Naive thymus-derived CD8-positive, alpha-beta T cell (primary cell): ENCODE measurements at places on chromosomes 3 and 15.
A peak's percentile ranks its signal among the peaks of the same experiment; 100 is the strongest.

GRCh38 chr3:182005219-182005618 is 293.5 kb downstream of the SOX2 start:
- DNase-seq: no peak

- DNase-seq: no peak
Observed at GRCh38 chr15:69663441-69663840, 210.8 kb downstream of the RPLP1 start.

GRCh38 chr3:169945313-169945712 is 21.3 kb upstream of the SEC62 start:
- peak; percentile 4 for DNase-seq

- no peak for DNase-seq
Observed at GRCh38 chr3:135740211-135740610, 225.3 kb upstream of the PPP2R3A start.

DNA sequence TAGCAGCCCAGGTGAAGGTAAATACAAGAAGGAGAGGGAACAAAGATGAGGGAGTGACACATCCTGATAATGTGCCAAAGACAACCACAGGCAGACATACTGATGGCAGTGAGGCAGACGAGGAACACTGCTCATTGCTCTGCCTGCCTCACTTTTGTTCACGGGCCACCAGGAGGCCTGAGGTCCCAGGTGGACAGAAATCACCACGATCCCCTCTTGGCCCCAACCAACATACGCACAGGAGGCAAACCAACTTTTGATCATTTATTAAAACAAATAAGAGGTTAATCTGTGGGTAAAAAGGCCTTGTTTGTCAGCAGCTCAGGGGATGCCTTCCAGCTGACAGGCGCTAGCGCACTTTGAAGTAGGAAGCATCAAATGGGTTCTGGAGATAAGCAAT is 4.2 kb downstream of the ALG1L2 start:
- no peak for DNase-seq

DNA sequence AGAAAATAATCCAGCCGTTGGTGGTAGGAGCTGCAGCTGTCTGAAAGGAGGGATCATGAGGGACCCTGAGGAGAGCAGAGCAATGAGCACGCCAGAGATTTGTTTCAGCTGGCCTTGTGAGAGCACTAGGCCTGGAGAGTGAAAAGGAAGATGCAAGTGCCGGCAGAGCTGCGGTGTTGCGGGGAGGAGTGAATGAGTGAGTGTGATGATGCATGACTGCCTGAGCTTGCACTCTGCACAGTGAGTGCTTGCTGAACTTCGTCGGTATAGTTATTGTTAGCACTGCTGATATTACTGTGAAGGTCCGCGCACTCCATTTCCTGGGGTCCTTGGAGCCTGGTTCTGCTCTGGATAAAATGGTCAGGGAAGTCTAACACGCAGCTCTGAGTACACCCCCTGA is 23.2 kb downstream of the EIF1B start:
- no peak for DNase-seq

DNA sequence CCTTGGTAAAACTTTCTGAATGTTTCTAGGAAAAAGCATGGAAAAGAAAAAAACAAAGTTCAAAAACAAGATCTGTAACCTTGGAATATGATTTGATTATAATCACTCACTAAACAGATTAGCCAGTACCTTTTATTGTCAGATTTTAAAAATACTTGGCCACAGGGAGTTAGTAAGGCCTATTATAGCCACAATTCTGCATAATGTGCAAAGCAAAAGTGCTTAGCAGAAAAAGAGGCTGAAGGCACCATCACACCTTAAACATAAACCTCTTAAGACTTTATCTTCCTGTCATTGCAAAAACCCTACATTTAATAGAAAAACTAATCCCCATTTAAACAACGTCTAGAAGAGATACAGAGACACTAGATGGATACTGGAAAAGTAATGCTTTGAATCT is 41.8 kb downstream of the CHSY1 start:
- DNase-seq: no peak

DNA sequence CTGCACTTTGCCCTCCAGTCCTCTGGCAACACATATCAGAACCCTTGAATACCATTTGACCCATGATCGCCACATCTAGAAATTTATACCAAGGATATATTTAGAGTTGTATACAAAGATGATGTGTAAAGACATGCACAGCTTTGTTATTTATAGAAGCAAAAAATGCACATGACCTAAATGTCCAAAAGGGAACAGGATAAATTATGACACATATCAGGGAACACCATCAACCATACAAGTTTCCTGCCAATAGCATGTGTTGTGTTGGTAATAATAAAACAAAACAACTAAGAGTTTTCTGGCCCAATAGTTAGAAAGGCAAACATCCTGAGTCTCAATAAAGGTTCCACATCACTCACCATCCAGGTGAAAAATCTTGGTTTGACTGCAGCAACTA is 51.5 kb downstream of the AAGAB start:
- no peak for DNase-seq

DNA sequence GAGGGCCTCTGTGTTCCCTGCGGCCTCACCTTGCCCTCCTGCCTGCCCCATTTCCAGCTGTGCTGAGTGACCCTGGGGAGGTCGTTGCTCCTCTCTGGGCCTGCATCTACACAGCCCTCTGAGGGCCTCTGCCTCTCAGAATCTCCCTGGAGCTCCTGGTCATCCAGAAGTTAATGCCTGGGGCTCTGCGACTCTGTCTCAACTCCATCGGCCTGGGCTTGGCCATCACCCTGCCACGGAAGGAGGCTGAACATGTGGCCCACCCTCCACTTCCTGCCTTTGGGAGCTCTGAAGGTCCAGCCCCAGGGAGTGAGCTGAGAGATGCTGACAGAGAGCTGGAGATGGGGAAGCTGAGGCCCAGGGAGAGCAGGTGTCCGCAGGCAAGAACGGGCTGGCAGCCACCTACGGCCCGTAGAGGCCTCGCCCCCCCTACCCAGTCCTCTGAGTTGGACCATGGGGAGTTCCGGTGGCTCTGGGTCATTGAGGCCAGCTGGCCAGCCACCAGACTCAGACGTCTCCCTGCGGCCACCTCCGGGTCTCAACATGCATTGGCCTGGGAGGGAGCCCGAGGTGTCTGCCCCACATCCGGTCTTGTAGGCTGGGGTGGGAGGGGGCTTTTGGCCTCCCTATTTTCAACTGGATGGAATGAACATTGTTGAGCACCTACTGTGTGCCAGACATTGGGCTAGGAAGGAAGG is 34.2 kb downstream of the GRIP2 start:
- no peak for DNase-seq

- no peak for DNase-seq
Observed at GRCh38 chr3:144866476-144866875, 894.9 kb downstream of the DIPK2A start.

GRCh38 chr3:105274958-105275357 is 91.8 kb upstream of the ALCAM start:
- DNase-seq: no peak

DNA sequence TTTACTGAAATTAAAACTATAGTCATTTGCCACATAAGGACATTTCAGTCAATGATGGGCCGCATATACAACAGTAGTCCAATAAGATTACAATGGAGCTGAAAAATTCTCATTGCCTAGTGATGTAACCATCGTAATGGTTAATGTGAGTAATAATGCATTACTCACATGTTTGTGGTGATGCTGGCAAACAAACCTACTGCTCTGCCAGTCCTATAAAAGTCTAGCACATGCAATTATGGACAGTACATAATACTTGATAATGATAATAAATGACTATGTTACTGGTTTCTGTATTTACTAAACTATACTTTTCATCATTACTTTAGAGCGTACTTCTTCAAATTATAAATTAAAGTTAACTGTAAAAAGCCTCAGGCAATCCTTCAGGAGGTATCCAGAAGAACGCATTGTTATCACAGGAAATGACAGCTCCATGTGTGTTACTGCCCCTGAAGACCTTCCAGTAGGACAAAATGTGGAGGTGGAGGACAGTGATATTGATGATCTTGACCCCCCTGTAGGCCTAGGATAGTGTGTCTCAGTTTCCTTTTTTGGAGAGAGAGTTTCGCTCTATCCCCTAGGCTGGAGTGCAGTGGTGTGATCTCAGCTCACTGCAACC is 102.7 kb downstream of the ATP1B3 start:
- DNase-seq: no peak

DNA sequence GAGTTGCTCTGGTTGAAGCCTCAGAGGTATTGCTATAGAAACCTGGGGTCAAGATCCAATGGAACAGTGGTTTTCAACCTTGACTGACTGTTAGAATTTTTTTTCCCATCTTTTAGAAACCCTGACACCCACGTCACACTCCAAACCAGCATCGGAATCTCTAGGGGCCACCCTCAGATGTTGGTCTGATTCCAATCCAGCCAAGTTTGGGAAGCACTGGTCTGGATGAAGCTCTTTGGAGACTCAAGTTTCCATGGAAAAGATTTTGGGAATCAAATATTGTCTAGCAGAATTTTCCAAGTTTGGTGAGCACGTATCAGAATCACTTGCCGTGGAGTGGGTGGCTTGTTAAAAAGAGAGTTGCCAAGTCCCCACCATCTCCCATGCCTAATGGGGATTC is 103.8 kb downstream of the THSD4 start:
- DNase-seq: no peak

- no peak for DNase-seq
Observed at GRCh38 chr3:62636235-62636826, 238.9 kb downstream of the CADPS start.

- DNase-seq: no peak
Observed at GRCh38 chr15:39130556-39131379, 450.1 kb upstream of the THBS1 start.

DNA sequence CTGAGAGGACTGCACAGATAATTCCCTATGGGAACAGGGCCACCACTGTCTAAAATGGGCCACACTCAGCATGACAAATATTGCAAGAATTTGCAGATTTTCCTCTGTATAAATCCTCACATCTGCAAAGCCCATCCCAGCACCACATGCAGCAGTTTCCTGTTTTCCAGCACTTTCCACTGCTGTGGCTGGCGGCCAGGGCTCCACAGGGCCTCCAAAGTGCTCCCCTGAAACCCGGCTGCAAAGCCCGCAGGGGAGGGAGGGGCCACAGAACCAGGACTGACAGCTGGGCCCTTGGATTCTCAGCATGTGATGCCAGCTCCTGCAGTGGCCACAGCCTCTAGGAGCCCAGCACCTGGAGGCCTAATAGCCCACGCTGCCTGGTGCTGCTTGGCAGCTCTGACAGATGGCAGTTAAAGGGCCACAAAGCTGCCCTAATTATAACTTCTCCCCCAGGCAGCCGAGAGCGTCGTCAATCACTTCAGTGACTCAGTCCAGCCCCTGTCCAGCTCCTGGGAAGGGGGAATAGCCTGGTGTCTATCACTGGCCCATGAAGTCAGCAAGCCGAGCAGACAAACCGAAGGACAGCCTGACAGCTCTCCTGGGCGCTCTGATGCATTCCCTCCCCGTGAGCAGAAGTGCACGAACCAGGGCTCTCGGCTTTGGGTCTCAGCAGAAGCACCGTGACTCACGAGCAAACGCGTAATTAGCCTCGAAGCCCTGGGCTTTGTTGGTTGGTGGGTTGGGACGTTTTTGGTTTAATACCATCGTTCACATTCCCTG is 4.7 kb downstream of the LRRC15 start:
- DNase-seq: no peak

GRCh38 chr3:67630666-67631362 is 23.6 kb downstream of the SUCLG2 start:
- no peak for DNase-seq

DNA sequence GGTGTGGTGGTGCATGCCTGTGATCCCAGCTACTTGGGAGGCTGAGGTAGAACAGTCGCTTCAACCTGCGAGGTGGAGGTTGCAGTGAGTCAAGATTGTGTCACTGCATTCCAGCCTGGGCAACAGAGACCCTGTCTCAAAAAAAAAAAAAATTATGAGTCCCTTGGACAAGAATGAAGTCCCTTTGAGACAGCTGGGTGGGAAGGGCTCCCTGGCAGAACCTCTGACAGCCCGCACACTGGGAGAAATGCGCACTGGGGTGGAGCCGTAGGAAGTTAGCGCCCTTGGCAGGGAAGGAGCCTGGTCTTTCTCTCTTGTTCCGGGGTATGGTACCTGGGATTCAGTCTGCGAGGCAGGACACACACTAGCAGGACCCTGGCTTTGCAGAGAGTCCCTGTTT is 51.4 kb downstream of the SLC30A4 start:
- no peak for DNase-seq

- DNase-seq: peak; percentile 75
Observed at GRCh38 chr15:51737522-51738305, at the start of gene LYSMD2. Gene LYSMD2, minus strand, starts transcription at chr15:51737655. Its CDS starts 33 bp downstream, at chr15:51737622.

- no peak for DNase-seq
Observed at GRCh38 chr3:52028572-52028971, 27.8 kb downstream of the DUSP7 start.

GRCh38 chr3:189513281-189514117 is 117.7 kb upstream of the TP63 start:
- DNase-seq: no peak

- no peak for DNase-seq
Observed at GRCh38 chr3:19596408-19596807, 337.6 kb downstream of the EFHB start.

DNA sequence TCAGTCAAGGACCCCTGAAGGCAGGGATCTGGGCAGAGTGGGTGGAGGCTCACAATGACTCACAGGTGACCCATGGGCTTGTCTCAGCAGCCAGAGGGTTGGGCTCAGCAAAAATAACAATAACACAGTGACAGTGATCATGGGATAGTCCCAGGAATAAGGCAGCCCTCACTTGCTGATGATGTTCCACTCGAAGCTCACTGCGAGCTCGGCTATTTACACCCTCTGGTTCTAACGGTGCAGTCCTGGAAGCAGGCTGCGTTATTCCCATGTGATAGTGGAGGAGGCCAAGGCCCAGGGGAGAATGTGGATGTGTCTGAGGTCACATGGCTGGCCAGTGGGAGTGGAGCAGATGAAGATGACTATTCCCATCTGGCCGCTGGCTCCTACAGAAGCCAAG is 16.2 kb downstream of the CCDC33 start:
- no peak for DNase-seq

DNA sequence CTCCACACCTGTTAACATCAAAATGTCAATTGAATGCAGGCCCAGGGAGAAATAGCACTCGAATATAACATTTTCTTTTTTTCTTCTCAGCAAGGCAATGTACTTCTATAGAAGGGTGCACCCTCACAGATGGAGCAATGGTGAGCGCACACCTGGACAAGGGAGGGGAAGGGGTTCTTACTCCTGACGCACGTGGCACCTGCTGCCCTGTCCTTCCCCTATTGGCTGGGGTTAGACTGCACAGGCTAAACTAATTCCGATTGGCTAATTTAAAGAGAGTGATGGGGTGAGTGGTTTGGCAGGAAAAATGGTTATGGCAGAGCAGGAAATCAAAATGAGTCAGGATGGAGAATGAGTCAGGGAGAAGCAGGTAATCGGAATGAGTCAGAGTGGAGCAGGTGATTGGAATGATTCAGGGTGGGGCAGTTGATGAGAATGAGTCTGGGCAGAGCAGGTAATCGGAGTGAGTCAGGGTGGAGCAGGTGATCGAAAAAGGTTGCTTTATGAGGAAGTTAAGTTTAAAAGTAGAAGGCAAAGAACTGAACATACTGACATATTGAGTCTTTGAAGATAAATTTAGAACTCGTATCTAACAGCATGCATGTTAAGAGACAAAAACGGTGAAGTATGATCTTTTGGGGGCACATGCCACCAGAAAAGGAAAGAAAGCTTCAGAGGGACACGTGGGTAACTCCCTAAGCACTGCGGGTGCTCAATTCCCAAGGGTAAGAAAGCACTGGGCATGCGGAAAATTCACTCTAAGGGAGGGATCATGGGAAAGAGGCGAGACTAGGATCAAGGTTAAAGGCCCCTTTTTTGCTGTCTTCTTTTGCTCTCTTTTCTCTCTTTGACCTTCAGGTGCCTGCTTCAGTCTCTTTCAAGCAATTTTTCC is 72.9 kb upstream of the GALNT15 start:
- no peak for DNase-seq

GRCh38 chr3:42666022-42666421 is 12.5 kb downstream of the ZBTB47 start:
- DNase-seq: no peak
